GM12892 (cell line): ENCODE measurements at places on chromosomes 3 and 15.
A peak's percentile ranks its signal among the peaks of the same experiment; 100 is the strongest.

DNA sequence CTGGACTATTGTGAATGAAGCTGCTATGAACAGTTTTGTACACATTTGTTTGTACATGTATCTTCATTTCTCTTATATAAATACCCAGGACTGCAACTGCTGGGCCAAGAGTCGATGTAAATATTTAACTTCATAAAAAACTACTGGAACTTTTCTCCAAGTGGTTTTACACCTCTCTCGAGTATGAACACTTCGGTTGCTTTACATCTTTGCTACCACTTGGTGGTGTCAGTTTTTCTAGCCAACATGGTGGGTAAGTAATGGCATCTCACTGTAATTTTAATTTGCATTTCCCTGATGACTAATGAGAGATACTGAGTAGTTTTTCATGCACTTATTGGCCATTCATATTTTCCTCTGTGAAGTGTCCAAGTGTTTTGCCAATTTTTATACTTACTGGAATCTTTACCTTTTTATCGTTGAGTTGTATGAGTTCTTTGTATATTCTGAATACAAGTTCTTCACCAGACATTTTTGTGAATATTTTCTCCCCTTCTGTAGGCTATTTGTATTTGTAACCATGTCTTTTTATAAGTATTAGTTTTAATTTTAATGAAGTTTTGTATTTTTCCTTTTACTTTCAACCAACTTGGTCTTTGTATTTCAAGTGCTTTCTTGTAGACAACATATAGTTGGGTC lies 44.4 kb downstream of the PCOLCE2 start:
- no peak for DNase-seq

DNA sequence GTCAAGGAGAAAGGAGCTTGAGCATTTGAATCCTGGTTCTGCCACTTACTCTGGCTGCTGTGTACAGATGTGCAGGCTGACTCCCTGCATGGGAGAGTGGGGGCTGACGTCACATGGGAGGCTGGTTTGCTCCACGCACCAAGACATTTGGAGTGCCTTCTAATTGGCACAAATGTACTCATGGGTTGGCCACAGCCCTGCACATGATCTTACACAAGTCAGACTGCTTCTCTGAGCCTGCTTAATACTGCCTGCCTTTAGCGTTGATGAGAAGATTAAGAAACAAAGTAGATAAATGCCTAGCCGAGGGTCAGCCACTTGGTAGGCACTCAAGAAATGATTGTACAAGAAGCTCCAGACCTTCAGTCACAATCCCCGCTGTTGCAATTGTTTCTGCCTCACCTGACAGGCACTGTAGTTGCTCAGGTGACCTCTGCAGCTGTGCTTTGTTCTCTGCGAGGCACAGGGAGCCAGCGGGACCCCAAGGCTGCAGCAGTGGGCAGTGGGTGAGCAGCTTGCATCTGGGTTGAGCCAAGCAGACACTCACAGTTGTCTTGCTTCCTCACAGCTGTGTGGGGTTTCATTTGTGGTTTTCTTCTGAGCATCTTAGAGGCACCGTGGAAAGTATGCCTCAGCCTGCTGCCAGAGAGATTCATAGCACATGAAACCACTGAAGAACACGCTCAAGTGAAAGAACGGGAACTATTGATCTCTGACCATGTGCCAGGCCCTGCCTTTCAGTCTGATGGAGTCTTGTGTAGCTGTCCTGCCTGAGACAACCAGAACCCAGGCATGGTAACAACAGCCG lies 33.1 kb downstream of the GRK7 start:
- peak; percentile 51 for DNase-seq

DNA sequence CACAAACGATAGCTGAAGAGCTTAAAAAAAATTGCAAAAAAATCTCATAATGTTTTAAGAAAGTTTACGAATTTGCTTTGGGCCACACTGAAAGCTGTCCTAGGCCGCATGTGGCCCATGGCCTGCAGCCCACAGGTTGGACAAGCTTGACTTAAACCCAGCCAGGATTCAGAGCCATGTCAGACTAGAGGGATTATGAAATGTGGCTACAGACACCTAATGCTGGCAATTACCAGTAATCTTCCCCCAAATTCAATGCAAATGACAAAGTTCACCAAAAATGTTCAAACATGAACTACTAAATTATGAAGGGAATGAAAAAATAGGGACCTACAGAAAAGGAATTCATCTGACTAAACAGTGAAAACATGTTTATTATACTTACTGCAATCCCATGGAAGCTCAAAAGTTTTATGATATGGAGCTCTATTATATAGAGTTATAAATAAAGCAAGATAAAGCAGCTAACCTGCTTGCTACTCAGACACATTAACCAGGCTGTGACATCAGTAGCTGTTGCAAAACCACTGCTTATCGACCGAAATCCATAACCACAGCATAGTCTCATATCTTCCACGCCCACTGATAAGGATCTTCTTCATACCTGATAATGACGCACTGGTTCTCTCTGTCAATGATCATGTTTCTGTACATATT lies 49.2 kb downstream of the LDHAL6B start:
- DNase-seq, result no peak

DNA sequence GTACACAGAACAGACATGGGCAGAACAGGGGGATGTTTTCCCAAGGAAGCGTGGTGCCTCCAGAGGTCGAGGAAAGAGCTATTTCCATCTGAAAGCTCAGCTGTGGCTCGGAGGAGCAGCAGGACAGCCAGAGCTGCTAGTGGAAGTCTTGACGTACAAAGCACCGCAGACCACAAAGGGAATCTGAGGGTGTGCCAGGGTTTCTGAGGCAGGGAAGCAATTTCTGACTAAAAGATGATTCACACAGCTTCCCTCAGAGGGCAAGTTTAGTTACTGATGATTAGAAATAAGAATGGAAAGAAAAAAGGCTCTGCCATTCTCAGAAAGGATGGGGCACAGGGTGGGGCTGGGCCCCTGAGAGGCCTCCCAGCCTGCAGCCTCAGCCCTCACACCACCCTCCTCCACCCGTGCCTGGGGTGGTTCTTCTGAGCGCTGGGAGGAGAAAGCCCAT lies 45.8 kb upstream of the SEC13 start:
- DNase-seq, result no peak

DNA sequence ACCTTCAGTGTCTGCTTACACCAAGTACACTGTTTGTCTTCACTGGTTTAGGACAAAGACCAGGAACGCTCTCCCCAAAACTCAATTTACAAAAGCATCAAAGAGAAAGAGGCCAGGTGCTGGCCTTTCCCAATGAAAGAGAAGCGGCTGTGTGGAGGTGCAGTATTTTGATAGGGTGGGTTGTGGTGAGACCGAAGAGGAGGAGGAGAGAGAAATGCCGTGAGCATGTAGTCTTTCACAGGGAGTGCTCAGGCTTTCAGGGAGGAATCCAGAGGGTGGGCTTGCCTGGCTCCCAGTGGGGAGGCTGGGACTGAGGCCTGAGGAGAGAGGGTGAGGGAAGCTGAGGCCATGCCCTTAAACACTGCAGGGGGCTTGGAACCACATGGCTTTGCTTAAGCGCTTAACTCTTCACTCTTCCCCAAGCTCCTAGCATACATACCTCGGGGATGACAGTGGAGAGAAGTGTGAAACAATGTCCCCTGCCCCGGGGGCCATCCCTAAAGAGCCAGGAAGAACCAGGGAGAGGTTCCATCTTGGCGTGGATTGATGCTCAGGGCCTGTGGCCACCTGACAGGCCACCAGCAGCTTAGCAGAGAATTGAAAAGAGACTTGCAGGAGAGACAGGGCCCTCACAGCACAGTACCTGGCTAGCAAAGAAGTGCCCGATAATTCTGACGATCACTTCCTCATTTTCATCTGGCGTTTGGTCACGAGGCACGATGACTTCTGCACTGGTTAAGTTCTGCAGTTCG lies 60.5 kb downstream of the SENP2 start:
- no peak for DNase-seq

- no peak for DNase-seq
Measured at GRCh38 chr3:106004826-106005225, 136.0 kb upstream of the CBLB start.

DNA sequence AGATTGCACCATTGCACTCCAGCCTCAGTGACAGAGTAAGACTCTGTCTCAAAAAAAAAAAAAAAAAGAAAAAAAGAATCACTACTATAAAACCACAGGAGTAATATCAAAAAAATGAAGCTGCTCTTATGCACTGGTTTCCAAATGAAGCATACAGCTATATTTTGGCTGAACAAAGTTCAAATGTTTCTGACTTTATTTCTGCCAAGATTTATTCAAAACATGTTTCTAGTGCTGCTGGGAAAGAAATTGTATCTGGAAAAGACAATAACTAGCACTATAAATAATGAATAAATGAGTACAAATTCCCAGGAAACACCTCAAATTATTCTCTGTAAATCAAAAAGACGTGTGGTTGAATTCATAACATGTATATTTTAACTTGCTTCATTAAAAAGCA lies 102.5 kb upstream of the MME start:
- no peak for DNase-seq

DNA sequence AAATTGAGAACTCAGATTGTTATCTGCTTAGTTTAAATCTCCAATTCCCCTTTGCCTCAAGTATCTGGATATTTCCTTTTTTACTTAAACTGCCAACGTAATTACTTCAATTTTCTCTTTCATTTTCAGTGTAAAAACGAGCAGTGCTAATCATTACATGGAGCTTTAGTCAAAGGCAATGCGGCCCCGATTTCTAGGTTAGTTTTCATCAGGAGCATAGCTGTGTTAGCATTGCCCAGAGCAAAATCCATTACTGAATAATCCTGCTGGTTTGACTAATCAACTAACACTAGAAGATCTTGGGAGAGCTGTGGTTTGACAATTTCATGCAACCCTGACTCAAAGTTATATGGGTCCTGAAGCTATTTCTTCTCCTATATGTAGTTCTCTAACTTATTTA lies 46.2 kb downstream of the ZPLD1 start:
- no peak for DNase-seq

DNA sequence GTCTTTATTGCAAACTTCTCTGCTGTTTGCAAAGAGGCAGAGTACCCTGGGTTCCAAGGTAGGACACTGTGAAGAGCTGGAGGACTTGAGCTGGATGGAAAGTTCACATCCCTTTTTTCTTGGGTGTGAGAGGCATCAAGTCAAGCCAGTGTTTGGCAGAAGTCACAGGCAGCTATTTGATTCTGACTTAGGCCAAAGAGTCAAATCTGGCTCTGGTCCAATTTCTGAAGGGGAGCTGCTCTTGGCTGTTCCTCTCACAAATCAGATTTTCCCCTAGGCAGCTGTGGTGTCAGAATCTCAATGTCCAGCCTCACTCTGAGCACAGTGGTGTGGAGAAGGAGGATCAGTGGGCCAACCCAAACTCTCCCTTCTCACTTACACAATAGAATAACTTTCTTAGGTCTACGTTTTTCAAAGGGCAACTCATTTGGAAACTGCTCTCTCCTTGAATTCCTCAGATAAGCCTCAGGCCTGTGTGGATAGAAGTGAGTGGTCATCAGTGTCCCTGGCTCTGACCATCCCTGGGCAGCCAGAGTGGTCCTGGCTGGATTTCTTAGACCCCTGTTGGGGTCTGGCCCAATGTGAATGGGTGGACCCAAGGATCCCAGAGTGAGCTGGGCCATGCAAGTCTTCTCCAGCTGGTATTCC lies 18.2 kb upstream of the AMOTL2 start:
- no peak for DNase-seq

- DNase-seq, result no peak
Measured at GRCh38 chr3:139265131-139266016, 78.4 kb upstream of the MRPS22 start.

DNA sequence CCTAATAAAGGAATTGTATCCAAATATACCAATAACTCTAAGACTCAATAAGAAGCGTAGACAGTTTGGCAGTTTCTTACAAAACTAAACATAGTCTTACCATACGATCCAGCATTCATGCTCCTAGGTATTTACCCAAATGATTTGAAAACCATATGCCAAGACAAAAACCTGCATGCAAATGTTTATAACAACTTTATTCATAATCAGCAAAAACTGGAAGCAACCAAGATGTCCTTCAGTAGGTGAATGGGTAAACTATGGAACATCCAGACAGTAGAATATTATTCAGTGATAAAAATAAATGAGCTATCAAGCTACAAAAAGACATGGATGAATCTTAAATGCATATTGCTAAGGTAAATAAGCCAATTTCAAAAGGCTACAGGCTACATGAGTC lies 58.4 kb downstream of the SYN2 start:
- no peak for DNase-seq

- DNase-seq, result no peak
Measured at GRCh38 chr3:15602146-15602536, 596 bp downstream of the BTD start.
